ENCODE measurements at places on chromosomes 6 and 20. TPM values are rescaled to one million over a fixed set of nuclear protein-coding genes. Genes with fewer than 3 reads are reported as not detected.
A peak's percentile ranks its signal among the peaks of the same experiment; 100 is the strongest.

DNA sequence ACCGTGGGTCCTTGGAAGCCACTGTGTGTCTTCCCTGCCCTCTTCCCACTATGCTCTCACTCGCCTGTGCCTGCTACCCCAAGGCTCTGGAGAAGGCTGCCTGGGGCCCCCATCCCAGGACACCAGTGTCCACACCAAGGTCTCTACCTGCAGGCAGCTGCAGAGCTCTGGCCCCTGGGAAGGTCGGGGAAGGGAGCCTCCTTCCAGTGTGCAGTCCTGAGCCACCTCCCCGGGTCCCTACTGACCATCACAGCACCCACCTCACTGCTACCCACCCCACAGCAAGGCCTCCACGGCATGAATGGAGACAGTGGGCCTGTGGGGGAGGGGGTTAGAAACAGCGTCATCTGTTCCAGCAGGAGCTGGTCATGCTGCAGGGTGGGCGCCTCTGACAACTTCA, 35.6 kb downstream of the RBM38 start:
- DNase-seq: no peak

The TRIM26 gene
- 53.2 TPM for total RNA-seq

DNA sequence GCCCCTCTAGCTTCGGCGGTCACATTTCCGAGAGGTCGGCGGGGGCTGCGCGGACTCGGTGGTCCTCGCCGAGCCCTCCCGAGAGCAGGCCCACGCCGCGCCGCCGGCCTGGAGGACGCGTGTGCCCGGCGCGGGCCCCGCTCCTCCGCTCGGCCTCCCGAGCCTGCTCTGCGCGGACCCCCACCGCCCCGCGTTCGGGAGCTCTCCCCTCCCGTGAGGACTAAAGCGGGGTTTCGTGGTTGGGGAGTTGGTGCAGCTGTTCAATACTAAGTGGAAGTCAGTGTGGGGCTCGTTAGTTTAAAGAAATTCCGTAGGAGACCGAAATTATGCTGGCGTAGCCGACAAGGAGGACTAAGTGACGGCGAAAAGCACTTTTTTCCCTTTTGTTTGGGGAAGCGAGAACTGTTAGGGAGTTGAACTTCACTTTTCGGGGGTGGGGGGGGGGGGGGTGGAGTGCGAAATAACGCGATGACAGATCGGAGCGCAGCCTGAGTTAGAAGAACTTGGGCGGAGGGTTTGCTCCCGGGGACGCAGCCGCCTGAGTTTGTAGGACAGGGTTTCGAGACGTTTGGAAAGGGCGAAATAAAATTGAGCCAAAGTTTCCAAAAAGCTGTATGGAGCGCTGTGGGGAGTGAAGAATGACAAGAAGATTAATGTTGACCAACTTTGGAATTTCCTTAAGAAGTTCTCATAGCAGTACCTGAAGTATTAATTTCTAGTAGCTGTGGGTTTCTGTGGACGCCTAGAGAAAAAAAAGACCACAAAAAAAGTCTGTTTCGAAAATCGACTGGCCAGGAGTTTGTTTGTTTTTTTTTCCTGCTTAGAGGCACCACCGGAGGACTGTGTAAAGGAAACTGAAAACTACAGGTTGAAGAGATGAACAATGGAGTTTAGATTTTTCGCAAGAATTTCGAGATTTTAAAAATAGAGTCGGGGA, 1.4 kb downstream of the QKI start:
- DNase-seq: peak; percentile 89

- no peak for DNase-seq
These were observed 49.6 kb upstream of the TXNDC5 start for GRCh38 chr6:7960141-7960540.

DNA sequence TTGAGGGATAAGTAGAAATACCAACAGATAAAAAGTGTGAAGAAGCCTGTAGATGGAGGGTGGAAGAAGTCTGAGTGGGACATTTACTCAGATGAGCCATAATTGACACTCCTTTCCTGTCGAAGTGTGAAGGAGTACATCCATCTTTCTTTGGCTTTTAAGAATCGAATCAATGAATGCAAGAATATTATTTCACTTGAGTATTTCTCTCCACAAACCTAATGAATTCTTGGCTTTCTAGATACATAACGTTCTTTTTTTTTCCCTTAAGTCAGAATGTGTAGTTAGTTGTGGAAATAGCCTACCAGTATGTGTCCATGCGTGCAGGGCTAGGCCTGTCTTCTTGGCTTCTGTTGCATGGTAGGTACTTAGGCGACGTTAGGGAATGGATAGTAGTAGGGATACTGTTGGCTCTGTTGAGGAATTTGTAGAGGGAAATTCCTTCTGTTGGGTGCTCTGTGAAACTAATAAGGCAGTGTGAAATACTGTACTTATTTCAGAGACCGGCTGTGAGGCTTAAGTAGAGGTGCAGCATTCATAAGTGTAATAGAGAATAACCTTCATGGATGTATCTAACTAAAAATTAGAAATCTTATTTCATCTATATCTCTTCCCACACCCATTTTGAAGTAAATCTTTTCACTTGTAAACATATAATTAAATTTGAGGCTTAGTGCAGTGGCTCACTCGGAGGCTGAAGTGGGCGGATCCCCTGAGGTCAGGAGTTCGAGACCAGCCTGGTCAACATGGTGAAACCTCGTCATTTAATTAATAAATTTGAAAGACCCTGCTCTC, 1.5 kb downstream of the RPS18 start:
- DNase-seq: no peak

GRCh38 chr6:151763938-151764680, 43.4 kb upstream of the ESR1 start:
- peak; percentile 93 for DNase-seq

DNA sequence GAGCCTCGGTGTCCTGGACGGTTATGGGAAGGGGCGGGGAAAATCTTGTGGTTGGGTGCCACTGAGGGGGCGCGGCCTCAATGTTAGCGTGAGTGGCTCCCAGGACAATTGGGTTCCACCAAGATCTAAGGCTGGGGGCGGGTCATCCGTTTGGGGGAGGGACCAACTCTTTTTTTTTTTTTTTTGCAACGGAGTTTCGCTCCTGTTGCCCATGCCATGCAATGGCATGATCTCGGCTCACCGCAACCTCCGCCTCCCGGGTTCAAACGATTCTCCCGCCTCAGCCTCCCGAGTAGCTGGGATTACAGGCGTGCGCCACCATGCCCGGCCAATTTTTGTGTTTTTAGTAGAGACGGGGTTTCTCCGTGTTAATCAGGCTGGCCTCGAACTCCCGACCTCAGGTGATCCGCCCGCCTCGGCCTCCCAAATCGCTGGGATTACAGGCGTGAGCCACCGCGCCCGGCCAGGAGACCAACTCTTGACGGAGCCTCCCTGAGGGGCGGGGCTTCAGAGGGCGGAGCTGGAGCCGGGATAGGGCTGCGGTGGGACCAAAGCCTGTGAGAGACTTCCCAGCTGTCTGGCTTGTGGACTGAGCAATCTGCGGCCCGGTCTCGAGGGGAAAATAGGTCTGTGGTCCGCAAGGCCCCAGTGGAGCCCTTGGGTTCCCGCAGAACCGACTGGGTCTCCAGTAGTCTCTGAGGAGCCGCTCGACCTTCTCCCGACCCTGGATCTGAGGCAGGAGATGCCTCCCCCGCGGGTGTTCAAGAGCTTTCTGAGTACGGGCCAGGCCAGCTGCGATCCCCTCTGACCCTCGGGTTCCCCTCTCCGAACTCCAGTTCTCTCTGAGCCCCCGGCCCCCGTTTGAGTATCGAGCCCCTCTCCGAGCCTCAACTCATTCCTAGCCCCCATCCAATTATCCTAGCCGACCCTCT, 1.1 kb downstream of the SPAG4 start:
- DNase-seq: peak; percentile 93

- DNase-seq: no peak
These were observed 204.5 kb downstream of the PREX1 start for GRCh38 chr20:48623176-48623905.

The CAGE1 gene
- not detected for total RNA-seq
